ENCODE measurements at places on chromosomes 7 and 10. TPM values are rescaled to one million over a fixed set of nuclear protein-coding genes. Genes with fewer than 3 reads are reported as not detected.

The KCP gene
- 0.42 TPM for total RNA-seq

The EBLN1 gene
- not detected for total RNA-seq

The CH25H gene
- not detected for total RNA-seq

The TMEM229A gene
- not detected for total RNA-seq

The RSPH10B gene
- 0.10 TPM for total RNA-seq

The FOXP2 gene
- total RNA-seq: not detected

The EPO gene
- not detected for total RNA-seq

The IRF5 gene
- 10.1 TPM for total RNA-seq

The SPAM1 gene
- total RNA-seq: not detected

The CRHR2 gene
- not detected for total RNA-seq

The CFAP46 gene
- total RNA-seq: 0.12 TPM

The CTAGE4 gene
- total RNA-seq: 26.0 TPM

The PARD3 gene
- total RNA-seq: 70.0 TPM

The ANKRD1 gene
- 0.65 TPM for total RNA-seq

The TAS2R3 gene
- 2.7 TPM for total RNA-seq

The ACSL5 gene
- 0.68 TPM for total RNA-seq

The NFE2L3 gene
- total RNA-seq: 2.2 TPM

The LRRC4 gene
- total RNA-seq: not detected

The C10orf67 gene
- total RNA-seq: 0.21 TPM

The MUC3A gene
- not detected for total RNA-seq

The FBXO24 gene
- 0.37 TPM for total RNA-seq

The RELN gene
- not detected for total RNA-seq

The TMEM225B gene
- 0.96 TPM for total RNA-seq

The IFIT3 gene
- 3.6 TPM for total RNA-seq

The OR2A25 gene
- not detected for total RNA-seq

The LSM5 gene
- total RNA-seq: 87.3 TPM

The PTPN20 gene
- total RNA-seq: 0.26 TPM

The ORC5 gene
- 25.4 TPM for total RNA-seq

The CHAT gene
- total RNA-seq: not detected

The OLAH gene
- 1.4 TPM for total RNA-seq

The STK31 gene
- total RNA-seq: not detected

The SPDYE6 gene
- not detected for total RNA-seq

The ITPRID1 gene
- total RNA-seq: not detected

The DLX6 gene
- total RNA-seq: not detected

The ATP6V0A4 gene
- 0.40 TPM for total RNA-seq

The DKK1 gene
- total RNA-seq: 31.8 TPM

The TET1 gene
- not detected for total RNA-seq

The LRRC18 gene
- not detected for total RNA-seq

The KLF14 gene
- total RNA-seq: not detected

The PRPS1L1 gene
- not detected for total RNA-seq

The MMRN2 gene
- total RNA-seq: 1.5 TPM

The C7orf33 gene
- total RNA-seq: not detected
